ENCODE measurements at places on chromosomes 12 and 14. TPM values are rescaled to one million over a fixed set of nuclear protein-coding genes. Genes with fewer than 3 reads are reported as not detected.

Gene DTD2
- polyA plus RNA-seq, result 15.3 TPM

Gene SCNN1A
- polyA plus RNA-seq, result 25.7 TPM

Gene ANKRD33
- 0.06 TPM for polyA plus RNA-seq

GRCh38 chr12:46109343-46110222 lies 119.2 kb upstream of the SCAF11 start:
- DNase-seq, result no peak

GRCh38 chr12:73057428-73057827 lies 785.3 kb downstream of the TRHDE start:
- no peak for DNase-seq

DNA sequence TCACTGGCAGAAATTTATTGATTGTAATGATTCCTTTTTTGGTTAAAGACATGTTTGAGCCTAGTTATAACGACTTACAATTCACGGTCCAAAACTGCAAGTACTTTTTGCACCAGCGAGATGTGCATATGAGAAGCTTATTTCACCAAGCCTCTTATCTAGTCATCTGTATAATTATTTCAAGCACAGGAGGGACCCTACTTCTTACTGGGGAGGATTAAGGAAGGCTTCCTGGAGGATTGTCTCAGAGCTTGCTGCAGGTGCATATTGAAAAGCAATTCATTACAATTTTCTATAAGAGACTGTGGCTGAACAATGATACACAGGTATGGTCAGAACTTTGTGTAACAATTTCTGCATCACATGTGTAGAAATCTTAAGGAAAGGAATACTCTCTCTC lies 152.9 kb downstream of the CAND1 start:
- no peak for DNase-seq

- DNase-seq, result peak; percentile 22
Observed at GRCh38 chr12:68792952-68793351, 15.0 kb upstream of the MDM2 start.

DNA sequence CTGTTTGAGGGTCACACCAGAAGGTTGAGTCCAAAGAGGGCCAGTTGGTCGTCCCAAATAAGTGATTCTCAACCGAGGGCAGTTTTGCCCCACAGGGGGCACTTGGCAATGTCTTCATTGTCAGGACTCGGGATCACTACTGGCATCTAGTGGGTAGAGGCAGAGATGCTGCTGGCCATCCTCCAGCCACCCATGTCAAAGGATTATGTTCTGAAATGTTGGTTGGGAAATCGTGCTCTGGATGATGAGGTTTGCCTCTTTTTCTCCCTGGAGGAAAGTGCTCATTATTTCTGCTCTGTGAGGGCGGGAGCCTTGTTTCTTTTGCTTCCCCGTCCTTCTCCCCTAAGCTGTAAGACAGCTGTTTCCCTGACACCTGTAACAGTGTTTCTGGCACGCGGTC lies 3.6 kb downstream of the ZNF839 start:
- DNase-seq, result no peak
